Activated CD8-positive, alpha-beta T cell treated with anti-CD3 and anti-CD28 coated beads for 36 hours (primary cell): ENCODE measurements at places on chromosomes 16 and 17. TPM values are rescaled to one million over a fixed set of nuclear protein-coding genes. Genes with fewer than 3 reads are reported as not detected.

DNA sequence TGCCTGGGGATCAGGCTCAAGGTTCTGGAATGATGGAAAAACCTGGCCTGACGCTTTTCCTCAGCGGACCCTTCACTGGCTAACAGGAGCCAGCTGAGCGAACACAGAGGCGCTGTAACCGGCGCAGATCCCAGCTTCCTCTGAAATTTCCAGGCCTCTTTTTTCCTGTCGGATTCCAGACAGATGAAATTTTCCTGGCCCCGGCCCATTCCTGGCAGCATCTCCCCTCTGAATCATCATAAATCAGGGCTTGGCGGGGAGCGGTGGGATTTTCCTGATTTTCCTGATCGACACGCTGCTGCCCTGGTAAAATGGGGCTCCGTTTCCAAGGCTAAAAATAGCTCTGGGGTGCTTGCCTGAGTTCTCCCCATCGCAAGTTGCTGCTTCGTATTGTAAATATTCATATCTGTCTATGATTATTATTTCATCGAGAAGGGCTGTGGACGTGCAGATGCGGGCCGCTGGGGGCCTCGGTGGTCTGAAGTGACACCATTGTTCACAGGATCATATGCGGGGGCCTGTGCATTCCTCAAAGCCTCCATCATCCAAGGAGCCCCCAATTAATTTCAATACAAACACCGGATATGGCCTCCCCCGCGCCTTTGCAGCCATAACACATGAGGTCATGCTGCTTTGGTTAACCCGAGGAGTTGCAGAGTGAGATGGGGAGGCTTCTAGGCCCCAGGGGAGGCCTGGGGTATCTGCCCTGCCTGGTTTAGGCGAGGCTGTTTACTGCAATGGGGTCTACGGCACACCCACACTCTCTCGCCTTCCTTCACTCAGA, 45.8 kb upstream of the ETV4 start:
- H3K27ac ChIP-seq, result no peak overlapping the region
- H3K36me3 ChIP-seq, result no peaks in the 10 kb centered on the region
- no peaks in the 10 kb centered on the region for H3K4me1 ChIP-seq
- H3K27me3 ChIP-seq, result no peaks in the 10 kb centered on the region

DNA sequence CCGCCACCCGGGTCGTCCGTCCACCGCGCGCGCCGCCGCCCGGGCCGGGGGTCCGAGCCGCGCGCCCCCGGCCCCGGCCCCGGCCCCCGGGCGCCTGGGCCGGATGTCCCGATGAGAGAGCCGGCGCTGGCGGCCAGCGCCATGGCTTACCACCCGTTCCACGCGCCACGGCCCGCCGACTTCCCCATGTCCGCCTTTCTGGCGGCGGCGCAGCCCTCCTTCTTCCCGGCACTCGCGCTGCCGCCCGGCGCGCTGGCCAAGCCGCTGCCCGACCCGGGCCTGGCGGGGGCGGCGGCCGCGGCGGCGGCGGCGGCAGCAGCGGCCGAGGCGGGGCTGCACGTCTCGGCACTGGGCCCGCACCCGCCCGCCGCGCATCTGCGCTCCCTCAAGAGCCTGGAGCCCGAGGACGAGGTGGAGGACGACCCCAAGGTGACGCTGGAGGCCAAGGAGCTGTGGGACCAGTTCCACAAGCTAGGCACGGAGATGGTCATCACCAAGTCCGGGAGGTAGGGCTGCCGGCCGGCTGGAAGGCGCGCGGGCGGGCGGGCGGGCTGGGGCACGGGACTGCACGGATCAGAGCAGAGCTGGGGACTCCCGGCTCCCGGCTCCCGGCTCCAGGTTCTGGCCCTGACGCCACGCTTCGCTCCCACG, 548 bp downstream of the TBX2 start:
- H3K36me3 ChIP-seq, result no peaks in the 10 kb centered on the region
- peak overlapping the region; percentile 32 for H3K4me3 ChIP-seq
- no peak for DNase-seq
- no peak overlapping the region for H3K27ac ChIP-seq

GRCh38 chr16:85720302-85720637, 30.6 kb downstream of the C16orf74 start:
- no peak for DNase-seq
- no peaks in the 10 kb centered on the region for H3K27me3 ChIP-seq
- H3K27ac ChIP-seq, result no peak overlapping the region
- H3K36me3 ChIP-seq, result no peaks in the 10 kb centered on the region
- H3K4me3 ChIP-seq, result no peak overlapping the region
- peaks cover 8% of the 10 kb centered on the region for H3K4me1 ChIP-seq

DNA sequence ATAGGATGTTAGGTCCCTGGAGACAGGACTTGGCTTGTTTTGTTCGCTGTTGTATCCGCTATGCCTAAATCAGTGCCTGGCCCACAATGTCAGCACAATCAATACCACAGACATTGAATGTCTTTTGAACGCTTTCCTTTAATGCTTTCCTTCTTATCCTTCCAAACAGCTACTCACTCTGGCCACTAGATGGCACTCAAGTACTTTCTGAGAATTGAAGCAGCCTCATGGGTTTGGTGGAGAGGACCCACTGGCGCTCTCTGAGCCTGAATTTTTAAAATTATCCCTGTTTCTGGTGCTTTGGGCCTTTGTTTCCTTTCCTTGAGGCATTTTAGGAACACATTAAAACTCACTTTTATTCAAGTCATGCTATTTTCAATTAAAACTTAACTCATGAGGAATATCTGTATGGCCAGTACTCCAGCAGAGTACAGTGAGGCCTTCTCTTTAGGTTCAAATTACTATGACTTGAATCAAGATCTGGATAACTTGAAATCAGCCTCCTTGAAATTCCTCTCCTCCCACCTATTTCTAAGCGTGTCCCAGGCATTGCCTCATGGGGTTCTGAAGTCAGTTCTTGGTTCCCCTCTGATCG, 3.2 kb upstream of the NLRP1 start:
- no peak overlapping the region for H3K4me3 ChIP-seq
- H3K4me1 ChIP-seq, result peaks cover 29% of the 10 kb centered on the region
- H3K36me3 ChIP-seq, result peaks cover 3% of the 10 kb centered on the region
- peak overlapping the region; percentile 6 for H3K27ac ChIP-seq
- H3K27me3 ChIP-seq, result no peaks in the 10 kb centered on the region

GRCh38 chr16:11725457-11725856, 17.2 kb downstream of the TXNDC11 start:
- no peaks in the 10 kb centered on the region for H3K27me3 ChIP-seq
- no peak overlapping the region for H3K4me3 ChIP-seq
- H3K36me3 ChIP-seq, result peaks cover 32% of the 10 kb centered on the region
- peaks cover 23% of the 10 kb centered on the region for H3K4me1 ChIP-seq
- DNase-seq, result no peak
- H3K27ac ChIP-seq, result no peak overlapping the region

DNA sequence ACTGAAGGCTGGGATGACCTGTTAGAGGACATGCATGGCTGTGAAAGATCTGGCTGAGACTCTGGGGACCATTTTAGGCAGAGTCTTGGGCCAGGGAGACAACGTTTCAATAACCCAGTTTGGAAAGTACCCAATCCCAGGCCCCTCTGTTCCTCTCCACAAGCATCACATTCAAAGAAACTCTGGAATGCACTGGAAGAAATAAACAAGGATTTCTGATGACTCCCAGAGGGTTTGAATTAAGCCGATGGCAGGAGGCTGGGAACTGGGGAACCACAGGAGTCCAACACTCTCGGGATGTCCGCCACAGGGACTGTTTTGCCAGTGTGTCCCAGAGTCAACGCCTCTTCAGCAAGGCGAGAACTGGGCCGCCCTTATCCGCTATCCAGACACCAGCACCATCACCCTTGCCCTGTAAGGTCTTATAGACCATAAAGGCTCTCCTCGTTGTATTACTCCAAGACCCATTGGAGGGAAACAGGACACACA, 3.3 kb downstream of the PMP22 start:
- H3K27me3 ChIP-seq, result peaks cover 70% of the 10 kb centered on the region
- DNase-seq, result no peak
- peaks cover 20% of the 10 kb centered on the region for H3K4me1 ChIP-seq
- H3K27ac ChIP-seq, result no peak overlapping the region

DNA sequence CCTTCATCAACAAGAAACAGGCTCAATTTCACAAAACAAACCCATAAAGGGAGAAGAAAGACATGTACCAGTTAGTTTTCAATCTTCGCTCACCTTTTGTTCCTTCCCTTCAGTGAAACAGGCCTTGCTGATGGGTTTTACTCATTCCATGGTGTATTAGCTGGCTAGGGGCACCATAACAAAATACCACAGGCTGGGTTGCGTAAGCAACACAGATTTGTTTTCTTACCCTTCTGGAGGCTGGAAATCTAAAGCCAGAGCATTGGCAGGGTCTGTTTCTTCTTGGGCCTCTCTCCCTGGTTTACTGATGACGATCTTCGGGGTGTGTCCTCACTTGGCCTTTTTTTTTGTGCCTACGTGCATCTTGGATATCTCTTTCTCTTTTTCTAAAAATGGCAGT, 383.4 kb upstream of the RBFOX1 start:
- no peaks in the 10 kb centered on the region for H3K27me3 ChIP-seq
- H3K27ac ChIP-seq, result no peak overlapping the region
- H3K4me3 ChIP-seq, result no peak overlapping the region
- DNase-seq, result no peak
- H3K4me1 ChIP-seq, result no peaks in the 10 kb centered on the region

- DNase-seq, result no peak
- no peaks in the 10 kb centered on the region for H3K4me1 ChIP-seq
- H3K27me3 ChIP-seq, result peaks cover 1% of the 10 kb centered on the region
- H3K27ac ChIP-seq, result no peak overlapping the region
- H3K4me3 ChIP-seq, result no peak overlapping the region
These were observed 30.6 kb upstream of the XYLT1 start for GRCh38 chr16:17501321-17501720.

DNA sequence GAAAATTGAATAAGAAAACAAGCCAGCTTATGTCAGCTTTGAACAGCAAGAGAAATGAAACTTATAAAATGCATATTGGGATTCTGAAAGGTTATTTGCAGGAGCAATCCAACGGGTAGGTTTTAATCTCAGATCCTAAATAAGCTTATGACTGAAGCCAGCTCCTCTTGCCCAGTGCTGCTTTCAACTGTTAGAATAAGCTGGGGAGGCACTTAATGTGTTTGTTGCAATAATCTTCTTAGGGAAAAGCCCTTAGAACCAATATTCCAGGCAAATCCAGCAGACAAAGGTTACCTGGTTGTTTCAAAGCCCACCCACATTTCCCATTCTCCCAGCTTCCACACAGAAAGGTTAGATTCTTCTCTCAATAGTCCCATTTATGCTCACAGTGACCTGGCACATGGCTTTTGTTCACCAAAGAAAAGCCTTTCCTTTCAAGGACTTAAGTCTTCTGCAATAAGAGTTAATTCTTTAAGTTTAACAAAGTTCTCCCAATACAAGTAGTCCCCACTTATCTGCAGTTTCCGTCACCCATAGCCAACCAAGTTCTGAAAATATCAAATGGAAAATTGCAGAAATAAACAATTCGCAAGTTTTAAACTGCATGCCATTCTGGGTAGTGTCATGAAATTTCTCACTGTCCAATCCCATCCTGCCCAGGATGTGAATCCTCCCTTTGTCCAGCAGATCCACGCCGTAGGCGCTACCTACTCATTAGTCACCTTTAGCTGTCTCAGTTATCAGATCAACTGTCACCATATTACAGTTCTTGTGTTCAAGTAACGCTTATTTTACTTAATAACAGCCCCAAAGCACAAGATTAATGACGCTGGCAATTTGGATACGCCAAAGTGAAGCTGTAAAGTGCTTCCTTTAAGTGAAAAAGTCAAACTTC, 5.9 kb downstream of the TEX2 start:
- no peak for DNase-seq
- H3K4me1 ChIP-seq, result peaks cover 30% of the 10 kb centered on the region
- H3K36me3 ChIP-seq, result no peaks in the 10 kb centered on the region
- no peak overlapping the region for H3K27ac ChIP-seq
- H3K27me3 ChIP-seq, result no peaks in the 10 kb centered on the region

GRCh38 chr16:54216688-54217087, 69.9 kb downstream of the IRX3 start:
- H3K4me3 ChIP-seq, result no peak overlapping the region
- H3K27ac ChIP-seq, result no peak overlapping the region
- DNase-seq, result no peak
- H3K4me1 ChIP-seq, result no peaks in the 10 kb centered on the region
- no peaks in the 10 kb centered on the region for H3K27me3 ChIP-seq

- H3K27me3 ChIP-seq, result no peaks in the 10 kb centered on the region
- peak overlapping the region; percentile 29 for H3K27ac ChIP-seq
These were observed 13.5 kb downstream of the TRIM37 start for GRCh38 chr17:59093145-59093701.

DNA sequence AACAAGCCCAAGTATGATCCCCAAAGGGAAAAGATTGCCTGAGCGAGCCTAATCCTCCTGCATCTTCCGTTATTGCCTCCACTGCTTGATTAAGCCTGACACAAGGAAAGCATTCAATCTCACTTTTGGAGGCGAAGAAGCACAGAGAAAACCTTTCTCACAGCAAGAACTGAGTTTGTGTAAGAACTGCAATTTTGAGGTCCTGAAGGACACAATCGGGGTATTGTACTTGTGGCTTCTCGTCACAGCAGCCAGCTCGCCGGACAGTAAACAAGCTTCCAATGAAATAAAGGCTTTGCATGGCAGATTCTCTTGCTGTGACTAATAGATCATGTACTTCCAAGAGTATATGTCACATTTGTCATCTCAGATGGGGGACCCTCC, 18.7 kb upstream of the FOXF1 start:
- no peak overlapping the region for H3K27ac ChIP-seq
- DNase-seq, result no peak
- H3K4me3 ChIP-seq, result no peak overlapping the region
- H3K27me3 ChIP-seq, result peaks cover 57% of the 10 kb centered on the region

- H3K4me1 ChIP-seq, result peaks cover 12% of the 10 kb centered on the region
- H3K4me3 ChIP-seq, result no peak overlapping the region
- H3K27ac ChIP-seq, result no peak overlapping the region
These were observed 63.8 kb downstream of the GSG1L start for GRCh38 chr16:27999687-28000086.

- no peak for DNase-seq
- no peak overlapping the region for H3K27ac ChIP-seq
- H3K27me3 ChIP-seq, result no peaks in the 10 kb centered on the region
- H3K4me3 ChIP-seq, result no peak overlapping the region
- H3K36me3 ChIP-seq, result peaks cover 21% of the 10 kb centered on the region
- H3K4me1 ChIP-seq, result peaks cover 4% of the 10 kb centered on the region
These were observed 20.3 kb upstream of the MC1R start for GRCh38 chr16:89898201-89898967.

GRCh38 chr17:14340857-14341754, 40.2 kb downstream of the HS3ST3B1 start:
- H3K36me3 ChIP-seq, result peaks cover 12% of the 10 kb centered on the region
- peak overlapping the region; percentile 48 for H3K27ac ChIP-seq
- H3K4me1 ChIP-seq, result peaks cover 53% of the 10 kb centered on the region
- H3K4me3 ChIP-seq, result no peak overlapping the region
- no peaks in the 10 kb centered on the region for H3K27me3 ChIP-seq
- no peak for DNase-seq

- peaks cover 14% of the 10 kb centered on the region for H3K4me1 ChIP-seq
- H3K4me3 ChIP-seq, result no peak overlapping the region
- peaks cover 2% of the 10 kb centered on the region for H3K36me3 ChIP-seq
- H3K27ac ChIP-seq, result no peak overlapping the region
- no peak for DNase-seq
- H3K27me3 ChIP-seq, result peaks cover 2% of the 10 kb centered on the region
These were observed 27.2 kb upstream of the ITGAX start for GRCh38 chr16:31327646-31328225.

Gene DPEP2
- total RNA-seq, result 2.9 TPM

Gene HEATR9
- total RNA-seq, result 0.38 TPM

Gene CFAP52
- not detected for total RNA-seq

Gene PLCD3
- total RNA-seq, result 6.6 TPM

Gene ADAMTS18
- not detected for total RNA-seq

Gene VAT1L
- not detected for total RNA-seq

Gene SHMT1
- 49.6 TPM for total RNA-seq

Gene C17orf113
- total RNA-seq, result 0.77 TPM

Gene TEKT3
- total RNA-seq, result not detected

Gene ZG16B
- total RNA-seq, result 2.1 TPM

Gene KRTAP1-5
- total RNA-seq, result not detected

Gene BLTP2
- 137 TPM for total RNA-seq

Gene CCDC92B
- total RNA-seq, result 0.09 TPM
